Left forelimb (tissue), 1 donor: ENCODE measurements at places on chromosomes 2 and 18.

- DNase-seq: no peak
These were observed 43.6 kb upstream of the IHH start for GRCh38 chr2:219104107-219105035.

- peak; percentile 17 for DNase-seq
These were observed 299.5 kb downstream of the GBX2 start for GRCh38 chr2:235868645-235869044.

- no peak for DNase-seq
These were observed 29.9 kb upstream of the NT5DC4 start for GRCh38 chr2:112690853-112691401.

GRCh38 chr18:38961880-38962279, 1396.3 kb upstream of the CELF4 start:
- no peak for DNase-seq

DNA sequence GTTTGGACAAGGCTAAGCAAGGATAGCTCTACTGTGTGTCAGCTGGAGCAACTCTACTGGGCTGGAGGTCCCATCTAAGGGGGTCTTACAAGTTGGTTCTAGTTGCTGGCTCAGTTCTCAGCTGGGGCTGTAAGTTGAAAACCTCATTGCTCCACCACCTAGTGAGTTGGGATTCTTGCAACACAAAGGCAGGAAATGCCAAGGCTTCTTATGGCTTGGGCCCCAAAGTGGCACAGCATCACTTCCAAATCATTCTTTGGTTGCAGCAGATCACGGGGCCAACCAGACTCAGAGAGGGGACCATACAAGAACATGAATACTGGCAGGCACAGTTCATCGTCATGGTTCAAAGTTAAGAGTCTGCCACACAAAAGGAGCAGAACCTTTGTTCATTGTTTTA, 332.7 kb downstream of the LRRTM1 start:
- no peak for DNase-seq

GRCh38 chr18:48555465-48555995, 16.7 kb downstream of the CTIF start:
- no peak for DNase-seq

DNA sequence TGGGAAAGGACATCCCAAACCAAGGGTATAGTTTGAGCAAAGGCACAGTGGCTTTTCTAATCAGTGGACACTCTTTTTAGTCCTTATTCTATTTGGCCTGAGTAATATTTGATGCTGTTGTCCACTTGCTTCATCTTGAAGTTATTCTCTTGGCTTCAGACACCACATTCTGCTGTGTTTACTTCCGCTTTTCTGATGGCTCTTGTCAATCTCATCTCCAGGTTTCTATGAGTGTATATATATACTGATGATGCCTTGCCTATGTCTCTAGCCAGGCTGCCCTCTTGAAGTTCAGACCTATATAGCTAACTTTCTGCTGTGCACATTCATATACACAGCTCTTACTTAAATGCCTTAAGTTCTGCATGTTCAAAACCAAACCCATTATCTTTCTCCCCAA, 83.1 kb downstream of the EFEMP1 start:
- DNase-seq: no peak

DNA sequence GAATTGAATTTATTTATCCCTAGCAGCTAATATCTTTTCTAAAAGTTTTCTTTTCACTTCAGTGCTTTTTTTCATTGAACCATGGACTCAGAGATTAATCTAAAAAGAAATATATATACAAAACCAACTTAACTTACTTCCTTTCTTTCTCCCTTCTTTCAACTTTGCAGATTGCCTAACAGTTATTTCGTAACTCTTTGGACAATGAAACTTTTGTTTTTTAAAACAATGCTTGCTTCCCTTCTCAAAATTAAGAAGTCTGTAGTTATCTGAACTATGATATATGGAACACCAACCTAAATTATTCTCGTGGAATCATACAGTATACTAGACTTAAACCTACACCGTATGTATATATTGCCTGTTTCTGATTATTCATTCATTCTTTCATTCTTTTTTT, 62.9 kb downstream of the MIB1 start:
- no peak for DNase-seq

- no peak for DNase-seq
These were observed 105.1 kb upstream of the PXDN start for GRCh38 chr2:1849450-1849849.

DNA sequence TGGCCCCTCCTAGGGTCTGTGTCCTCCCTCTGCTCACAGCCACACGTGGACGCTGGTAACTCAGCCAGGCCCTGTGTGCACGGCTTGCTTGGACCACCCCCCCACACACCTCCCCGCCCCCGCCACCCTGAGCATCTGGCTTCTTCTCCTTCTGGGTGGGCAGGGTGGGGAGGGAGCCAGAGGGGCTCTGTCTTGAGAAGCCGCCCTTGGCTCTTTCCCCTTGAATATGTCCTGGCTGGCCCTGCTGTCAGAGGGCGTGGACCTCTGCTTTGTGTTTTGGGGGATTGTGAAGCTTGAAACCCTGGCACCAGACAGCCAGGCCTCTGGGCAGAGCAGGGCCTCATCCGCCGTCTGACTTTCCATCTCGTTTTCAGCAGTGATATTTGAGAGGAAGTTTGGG, 72.1 kb downstream of the GLI2 start:
- no peak for DNase-seq

DNA sequence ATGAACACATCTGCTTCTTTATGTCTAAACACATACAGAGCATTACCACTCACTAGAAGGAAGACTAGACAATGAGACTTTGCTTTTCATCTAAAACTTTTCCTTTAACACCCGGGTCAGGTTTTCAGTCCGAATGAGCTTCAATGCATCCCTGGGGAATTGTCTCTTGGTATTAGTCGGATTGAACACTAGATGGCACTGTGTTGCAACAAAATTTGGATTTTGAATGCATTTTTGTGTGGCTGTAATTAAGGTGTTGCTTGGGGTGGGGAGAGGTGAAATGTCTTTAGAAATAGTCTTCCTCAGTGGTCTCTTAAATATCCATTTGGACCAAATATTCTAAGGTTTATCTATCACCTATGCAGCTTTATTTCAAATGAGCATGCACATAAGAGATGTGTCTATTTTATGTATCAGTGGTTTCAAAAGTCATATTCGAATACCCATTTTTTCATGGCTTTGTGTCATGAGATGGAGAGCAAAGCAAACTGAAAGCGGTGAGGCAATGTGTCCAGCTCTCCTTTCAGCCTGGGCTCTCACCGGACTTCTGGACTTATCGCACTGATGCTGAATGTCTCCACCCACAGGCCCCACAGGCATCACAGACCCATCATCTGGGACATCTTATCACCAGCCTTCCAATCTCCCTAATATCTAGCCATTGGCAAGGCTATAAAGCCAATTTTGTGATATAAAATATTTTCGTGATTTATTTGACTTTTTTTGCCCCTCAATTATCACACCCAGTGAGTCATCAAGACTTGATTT, 510.3 kb downstream of the RNF144A start:
- DNase-seq: no peak

DNA sequence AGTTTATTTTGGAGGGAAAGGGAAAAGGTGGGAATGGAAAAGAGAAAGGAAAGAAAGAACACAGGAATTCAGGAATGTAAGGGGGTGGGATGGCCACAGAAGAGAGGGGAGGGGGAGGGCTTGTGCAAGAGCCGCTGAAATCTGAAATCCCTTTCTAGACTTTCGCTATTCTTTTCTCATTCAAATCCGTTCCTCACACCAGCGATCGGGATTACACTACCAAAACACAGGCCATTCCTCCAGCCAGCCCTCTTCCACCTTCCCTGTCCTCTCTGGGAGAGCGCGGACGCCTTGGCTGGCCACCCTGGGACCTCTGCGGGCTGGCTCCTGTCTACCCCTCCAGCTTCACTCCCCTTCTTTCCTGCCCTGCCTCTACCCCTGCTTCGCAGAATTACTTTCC, 102.3 kb downstream of the CDCA7 start:
- no peak for DNase-seq

- no peak for DNase-seq
These were observed 81.6 kb downstream of the FBXO15 start for GRCh38 chr18:74066018-74066417.

GRCh38 chr2:85277416-85278158, 50.2 kb downstream of the TGOLN2 start:
- peak; percentile 86 for DNase-seq

- no peak for DNase-seq
These were observed 61.9 kb upstream of the IL1R1 start for GRCh38 chr2:102080451-102081242.

DNA sequence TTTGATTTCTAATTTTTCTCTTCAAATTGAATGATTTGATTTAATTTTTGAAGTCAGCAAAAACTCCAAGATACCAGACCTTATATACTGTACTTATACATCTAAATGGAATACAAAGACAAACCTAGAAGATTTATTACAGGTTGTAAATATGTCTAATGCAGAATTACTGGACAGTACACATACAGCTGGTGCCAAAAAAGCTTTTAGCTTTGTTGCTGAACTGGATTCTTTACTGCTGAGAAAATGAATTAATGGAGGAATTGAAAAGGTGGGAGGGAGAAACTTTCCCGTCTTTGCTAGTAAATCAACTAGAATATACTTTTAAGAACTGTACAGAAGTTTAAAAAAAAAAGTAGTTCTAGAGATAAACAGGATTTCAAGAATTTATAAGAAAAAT, 17.5 kb downstream of the C1D start:
- no peak for DNase-seq

- peak; percentile 23 for DNase-seq
These were observed 41.3 kb downstream of the RALB start for GRCh38 chr2:120294008-120294340.

DNA sequence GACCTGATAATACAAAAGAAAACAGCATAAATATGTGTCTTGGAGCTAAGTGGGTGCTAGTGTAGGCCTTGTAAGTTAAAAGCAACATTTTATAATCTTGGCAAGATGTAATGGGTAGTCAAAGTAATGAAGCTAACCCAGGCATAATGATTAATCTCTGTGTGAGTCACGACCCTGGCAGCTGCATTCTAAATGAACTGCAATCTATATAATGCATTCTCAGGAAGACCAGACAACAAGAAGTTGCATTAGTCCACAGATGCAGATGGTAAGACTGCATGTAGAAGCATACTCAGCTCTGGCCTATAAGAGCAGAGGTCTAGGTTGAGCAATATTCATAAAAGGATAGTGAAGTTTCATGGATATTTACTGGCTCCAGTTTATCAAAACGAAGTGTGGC, 85.6 kb upstream of the ETAA1 start:
- no peak for DNase-seq

DNA sequence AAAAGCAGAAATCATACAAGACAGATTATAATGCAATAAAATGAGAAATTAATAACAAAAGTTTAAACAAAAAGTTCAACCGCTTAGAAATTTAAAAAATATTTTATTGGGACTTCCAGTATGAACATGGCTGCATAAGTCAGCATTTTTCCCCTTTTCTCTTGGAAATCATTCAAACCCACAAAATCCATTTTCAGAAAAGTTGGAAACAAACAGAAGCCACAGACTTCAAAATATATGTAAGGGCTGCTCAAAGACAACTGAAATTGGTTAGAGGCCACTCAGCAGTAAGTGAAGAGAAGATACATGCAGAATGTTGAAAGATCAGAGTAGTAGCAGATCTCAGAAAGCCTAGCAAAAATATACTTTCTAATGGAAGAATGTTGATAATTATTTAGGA, 194.0 kb downstream of the DYSF start:
- DNase-seq: no peak

- no peak for DNase-seq
These were observed 379.0 kb downstream of the ZEB2 start for GRCh38 chr2:144140891-144141290.

DNA sequence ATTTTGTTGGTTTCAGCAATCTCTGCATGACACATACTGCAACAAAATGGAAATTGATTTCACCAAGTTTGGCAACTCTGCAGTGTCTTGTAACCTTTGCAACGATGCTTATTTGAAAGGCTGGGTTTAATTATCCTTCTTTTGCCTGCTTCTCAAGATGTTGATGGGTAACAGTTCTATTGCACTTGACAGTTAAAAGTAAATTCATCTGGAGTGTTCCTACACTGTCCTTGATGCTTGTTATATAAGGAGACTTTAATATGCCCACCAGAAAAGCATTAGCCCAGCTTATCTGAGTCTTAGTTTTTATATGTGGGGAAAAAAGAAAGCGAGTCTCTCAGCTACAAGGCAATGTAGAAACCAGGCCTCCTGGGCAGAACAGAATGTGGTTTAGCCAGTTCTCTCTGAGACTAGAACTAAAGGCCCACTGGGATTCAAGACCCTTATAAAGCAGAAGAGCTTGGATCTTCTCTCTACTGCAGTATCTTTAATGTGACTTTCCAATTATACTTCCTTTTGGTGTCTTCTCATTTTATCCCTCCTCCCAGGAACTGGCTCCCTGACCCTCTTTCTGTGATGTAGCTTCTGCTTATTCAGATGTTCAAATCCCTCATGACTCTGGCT, 106.8 kb upstream of the LYPD6 start:
- DNase-seq: no peak

GRCh38 chr2:104863468-104864279, 9.8 kb downstream of the POU3F3 start:
- DNase-seq: no peak

- DNase-seq: no peak
These were observed 11.4 kb upstream of the DTNB start for GRCh38 chr2:25684577-25685473.

DNA sequence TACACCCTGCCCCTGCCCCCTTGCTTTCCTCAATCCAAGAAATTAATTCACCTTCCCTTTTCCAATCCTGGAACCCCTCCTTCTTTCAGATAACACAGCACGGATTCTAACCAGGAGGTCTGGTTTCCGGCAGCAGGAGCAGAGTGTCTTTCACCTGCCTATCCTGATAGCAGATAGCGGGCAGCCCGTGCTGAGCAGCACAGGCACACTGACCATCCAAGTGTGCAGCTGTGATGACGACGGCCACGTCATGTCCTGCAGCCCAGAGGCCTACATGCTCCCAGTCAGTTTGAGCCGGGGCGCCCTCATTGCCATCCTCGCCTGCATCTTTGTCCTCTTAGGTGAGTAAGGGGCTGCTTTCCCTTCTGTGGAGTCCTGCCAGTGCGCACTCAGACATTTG, 216.7 kb downstream of the CDH20 start:
- no peak for DNase-seq

DNA sequence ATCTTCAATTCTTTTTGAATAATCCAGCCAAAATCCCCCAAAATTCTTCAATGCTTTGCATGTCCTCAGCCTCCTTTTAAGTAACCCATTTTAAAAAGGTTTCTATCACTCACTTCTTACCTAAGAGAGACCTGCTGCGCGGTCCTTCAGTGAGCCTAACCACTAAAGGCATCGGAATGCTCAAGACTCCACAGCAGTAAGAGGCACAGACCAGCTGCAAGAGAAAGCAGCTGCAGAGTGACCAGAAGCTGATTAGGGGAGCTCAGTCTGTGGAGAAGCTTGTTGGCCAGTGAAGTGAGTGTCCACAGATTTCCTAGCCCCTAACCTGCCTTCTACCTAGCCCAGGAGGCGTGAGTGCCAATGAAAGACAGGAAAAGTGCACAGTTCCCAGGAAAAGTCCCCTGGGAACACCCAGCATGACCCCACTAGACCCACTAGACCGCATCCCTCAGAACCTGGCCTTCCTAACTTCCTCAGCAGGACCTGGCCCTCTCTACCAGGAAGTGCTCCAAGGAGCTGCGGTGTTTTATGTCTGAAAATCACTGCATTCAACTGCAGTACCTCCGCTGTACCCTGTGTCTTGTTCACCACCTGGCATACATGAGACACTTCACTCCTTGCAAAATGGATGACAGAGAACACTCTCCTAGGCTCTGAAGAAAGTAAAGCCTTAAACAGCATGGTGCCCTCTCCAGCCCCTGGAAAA, 10.1 kb downstream of the MBOAT2 start:
- no peak for DNase-seq

GRCh38 chr2:97951155-97951680, 44.5 kb downstream of the TMEM131 start:
- no peak for DNase-seq
